ENCODE measurements at places on chromosomes 1 and 21. TPM values are rescaled to one million over a fixed set of nuclear protein-coding genes. Genes with fewer than 3 reads are reported as not detected.

Gene FLVCR1
- 6.9 TPM for total RNA-seq

Gene FAAH
- total RNA-seq: 34.1 TPM

Gene B3GALT5
- total RNA-seq: under 0.01 TPM

Gene PPIE
- total RNA-seq: 36.1 TPM

Gene PEAR1
- total RNA-seq: 11.2 TPM

DNA sequence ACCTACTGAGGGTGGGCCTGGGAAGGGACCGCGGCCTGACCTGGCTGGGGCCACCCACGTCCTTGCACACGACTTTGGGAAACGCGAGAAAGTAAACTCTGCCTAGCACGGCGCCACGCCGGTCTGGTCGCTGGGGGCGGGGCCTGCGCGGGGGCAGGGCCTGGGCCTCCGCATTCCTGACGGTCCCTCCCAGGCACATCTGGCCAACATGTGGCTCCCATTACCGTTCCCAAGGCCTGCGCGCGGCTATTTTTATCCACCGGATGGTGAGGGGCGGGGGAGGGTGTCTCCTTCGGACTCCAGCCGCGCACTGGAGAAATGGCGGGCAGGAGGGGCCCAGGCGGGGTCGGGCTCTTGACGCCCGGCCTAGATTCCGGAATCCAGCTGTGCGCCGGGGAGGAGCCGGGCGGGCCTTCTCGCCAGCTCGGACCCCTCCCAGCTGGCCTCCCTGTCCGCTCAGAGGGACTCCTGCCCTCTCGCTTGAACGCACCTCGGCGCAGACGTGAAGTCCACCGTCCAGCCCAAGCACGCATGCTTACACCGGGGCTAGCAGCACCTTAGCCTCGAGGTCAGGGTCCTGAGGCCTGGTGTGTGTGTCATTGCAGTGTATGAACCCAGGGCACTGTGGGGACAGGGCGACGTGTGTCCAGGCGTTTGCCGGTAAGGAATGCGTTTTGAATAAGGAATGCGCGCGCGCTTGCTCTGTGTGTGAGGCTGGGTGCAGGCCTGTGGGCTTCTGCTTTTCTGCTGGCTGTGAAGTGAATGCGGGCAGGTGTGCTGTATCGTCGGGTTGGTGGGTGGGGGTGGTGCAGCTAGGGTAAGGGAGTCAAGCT, 2.1 kb downstream of the EVA1B start:
- peak overlapping the region; percentile 80 for H3K4me3 ChIP-seq
- DNase-seq: peak; percentile 94
- peak overlapping the region; percentile 84 for H3K27ac ChIP-seq
- no peaks in the 10 kb centered on the region for H3K27me3 ChIP-seq
- peaks cover 13% of the 10 kb centered on the region for H3K36me3 ChIP-seq

DNA sequence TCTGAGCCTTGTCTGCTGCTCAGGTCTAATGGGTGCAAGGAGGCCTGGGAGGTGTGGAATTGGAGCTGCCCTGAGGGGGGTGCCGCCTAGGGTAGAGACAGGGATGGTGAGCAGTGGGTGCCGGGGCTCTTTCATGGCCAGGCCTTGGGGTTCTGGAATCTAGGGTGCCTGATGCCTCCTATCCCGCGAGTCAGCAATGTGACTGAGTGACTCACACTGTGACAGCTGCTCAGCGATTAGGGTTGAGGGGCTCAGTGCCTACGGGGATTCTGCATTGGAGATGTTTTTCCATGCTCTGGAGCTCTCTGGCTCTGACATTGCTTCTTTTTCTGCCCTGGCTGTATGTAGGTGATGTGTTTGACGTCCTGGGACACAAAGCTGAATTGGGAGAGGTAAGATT, 16.8 kb downstream of the ATP8B2 start:
- H3K27ac ChIP-seq: peak overlapping the region; percentile 13
- peaks cover 77% of the 10 kb centered on the region for H3K36me3 ChIP-seq
- H3K4me3 ChIP-seq: no peak overlapping the region
- H3K27me3 ChIP-seq: no peaks in the 10 kb centered on the region
- DNase-seq: no peak
- peaks cover 3% of the 10 kb centered on the region for H3K4me1 ChIP-seq

DNA sequence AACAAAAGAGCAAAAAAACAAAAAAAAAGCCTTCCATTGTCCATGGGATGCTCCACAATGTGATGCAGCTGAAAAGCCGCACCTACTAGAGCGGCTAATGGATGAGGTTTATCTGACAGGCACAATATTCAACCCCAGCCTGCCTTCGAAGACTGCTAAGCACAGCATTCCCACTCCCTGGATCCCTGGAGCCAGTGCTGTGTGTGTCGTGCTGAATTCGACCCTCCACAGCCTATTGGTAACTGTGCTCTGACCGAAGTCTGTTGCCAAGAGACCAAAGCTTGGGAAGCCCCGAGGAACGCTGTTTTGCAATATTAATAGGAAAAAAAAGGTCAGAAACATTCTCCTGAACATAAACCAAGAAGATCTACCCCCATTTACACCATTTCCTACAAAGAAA, 57.2 kb upstream of the PUM1 start:
- DNase-seq: no peak
- no peak overlapping the region for H3K27ac ChIP-seq

DNA sequence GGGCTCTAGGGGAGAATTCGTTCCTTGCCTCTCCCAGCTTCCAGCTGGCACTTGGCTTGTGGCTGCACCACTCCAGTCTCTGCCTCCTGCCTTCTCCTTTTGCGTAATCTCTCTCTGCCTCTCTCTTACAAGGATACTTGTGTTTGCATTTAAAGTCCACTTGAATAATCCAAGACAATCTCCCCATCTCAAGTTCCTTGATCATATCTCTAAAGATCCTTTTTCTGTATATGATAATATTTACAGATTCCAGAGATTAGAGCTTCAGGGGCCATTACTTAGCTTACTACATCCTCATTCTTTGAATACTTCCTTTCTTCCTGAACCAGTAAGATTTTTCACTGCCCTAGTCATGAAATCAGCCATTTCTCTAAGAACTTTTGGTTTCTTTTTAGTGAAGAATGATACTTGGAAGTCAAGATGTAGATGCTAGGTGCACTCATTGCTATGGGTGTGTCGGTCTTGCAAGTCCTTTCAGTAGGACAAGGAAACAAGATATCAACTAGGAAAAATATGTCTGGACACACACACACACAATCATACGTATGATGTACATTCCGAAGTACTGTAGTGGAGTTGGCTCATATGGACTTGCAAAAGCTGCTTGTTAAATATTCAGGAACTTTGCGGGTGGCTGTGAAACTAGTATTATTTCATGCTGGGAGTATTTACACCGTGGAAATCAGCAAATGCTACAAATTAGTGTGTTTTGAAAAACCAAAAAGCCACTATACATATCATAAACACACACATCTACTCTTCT, 20.8 kb upstream of the RLF start:
- H3K27ac ChIP-seq: peak overlapping the region; percentile 67
- H3K27me3 ChIP-seq: no peaks in the 10 kb centered on the region
- no peak for DNase-seq
- H3K4me1 ChIP-seq: no peaks in the 10 kb centered on the region
- H3K36me3 ChIP-seq: no peaks in the 10 kb centered on the region

DNA sequence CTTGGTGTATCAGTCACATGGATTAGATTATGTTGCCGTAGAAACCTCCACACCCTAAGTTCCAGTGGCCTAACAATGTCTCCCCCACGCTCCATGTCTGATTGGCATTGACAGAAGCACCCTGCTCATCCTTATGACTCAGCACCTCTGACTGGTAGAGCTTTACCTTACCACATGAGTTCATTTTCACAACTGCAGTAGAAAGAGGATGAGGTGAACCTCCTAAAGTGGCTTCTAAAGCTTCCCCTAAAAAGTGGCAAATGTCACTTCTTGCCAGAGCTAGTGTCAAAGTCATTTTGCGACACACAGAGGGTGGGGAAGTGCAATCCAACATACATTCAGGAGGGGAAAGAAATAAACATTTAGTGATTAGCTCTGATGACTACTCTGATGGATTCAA, 30.6 kb upstream of the LYPD8 start:
- no peaks in the 10 kb centered on the region for H3K27me3 ChIP-seq
- no peak overlapping the region for H3K27ac ChIP-seq
- H3K4me3 ChIP-seq: no peak overlapping the region
- DNase-seq: no peak

GRCh38 chr1:86913399-86913895, 479 bp downstream of the SELENOF start:
- no peak for DNase-seq
- H3K4me3 ChIP-seq: peak overlapping the region; percentile 96
- peaks cover 29% of the 10 kb centered on the region for H3K4me1 ChIP-seq
- peak overlapping the region; percentile 90 for H3K27ac ChIP-seq

GRCh38 chr1:75220072-75220471, 85.9 kb downstream of the LHX8 start:
- H3K36me3 ChIP-seq: no peaks in the 10 kb centered on the region
- no peak overlapping the region for H3K4me3 ChIP-seq
- DNase-seq: no peak
- H3K4me1 ChIP-seq: no peaks in the 10 kb centered on the region
- H3K27me3 ChIP-seq: no peaks in the 10 kb centered on the region

Measured in upper lobe of left lung (tissue), 6 donors.